ENCODE measurements at places on chromosomes 3 and 15.

DNA sequence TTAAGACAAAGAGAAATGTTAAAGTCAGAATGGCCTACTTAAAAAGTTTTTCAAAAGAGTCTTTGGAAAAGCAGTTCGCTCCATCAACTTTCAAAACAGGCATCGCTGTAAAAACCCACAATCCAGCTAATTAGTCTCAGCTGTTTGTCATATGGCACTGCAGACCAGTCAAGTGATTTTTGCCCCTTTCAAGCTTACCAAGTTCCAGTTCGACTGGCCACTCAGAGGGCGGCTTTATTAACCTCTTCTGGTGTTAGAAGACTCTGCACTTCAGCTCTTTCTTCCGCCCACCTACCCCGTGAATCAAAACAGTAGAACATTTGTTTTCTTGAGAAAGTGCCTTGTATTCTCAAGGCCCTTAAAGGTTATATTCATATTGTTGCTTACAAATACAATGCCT is 19.3 kb downstream of the RAB27A start:
- no peak for DNase-seq

- DNase-seq = no peak
These were observed 329.7 kb downstream of the RORA start for GRCh38 chr15:60899322-60899966.

- no peak for DNase-seq
These were observed 161.3 kb downstream of the ABHD5 start for GRCh38 chr3:43852066-43852465.

DNA sequence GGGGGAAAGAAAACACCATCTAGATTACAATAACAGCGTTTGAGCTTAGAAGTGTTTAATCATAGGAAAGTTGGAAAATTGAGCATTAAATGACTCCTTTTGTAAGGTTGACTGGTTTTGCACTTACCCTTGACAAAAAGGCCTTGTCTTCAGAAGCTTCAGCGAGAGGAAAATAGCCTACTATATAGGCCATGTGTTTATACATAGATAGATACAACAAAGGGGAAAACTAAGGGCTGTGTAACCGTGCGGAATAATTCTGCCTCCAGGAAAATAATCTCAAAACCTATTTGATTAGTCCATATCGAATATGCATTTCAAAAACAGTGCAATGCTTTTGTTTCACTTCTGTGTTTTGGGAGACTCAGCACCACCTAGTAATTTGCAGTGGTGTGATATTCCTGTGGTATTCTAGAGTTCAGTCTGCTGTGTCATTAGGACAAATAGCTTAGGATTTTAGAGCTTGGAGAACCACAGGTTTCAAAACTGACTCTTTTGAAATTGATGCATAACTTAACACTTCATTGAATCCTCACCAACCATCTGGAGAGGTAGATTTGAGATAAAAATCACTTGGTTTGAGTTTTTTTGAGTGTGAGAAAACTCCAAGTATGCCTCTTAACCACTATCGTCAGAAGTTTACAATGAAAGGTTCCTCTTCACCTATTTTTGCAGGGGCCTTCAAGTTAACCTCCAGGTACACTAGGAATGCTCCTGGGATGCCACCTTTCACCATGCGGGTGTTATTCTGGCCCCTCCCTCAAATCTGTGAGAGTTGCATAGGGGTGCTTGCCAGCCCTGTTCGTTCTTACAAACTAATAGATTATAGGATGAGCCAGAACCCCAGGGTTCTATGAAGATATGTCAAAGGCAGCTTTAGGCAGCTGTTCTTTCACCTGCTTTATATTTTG is 1.9 kb downstream of the ARHGAP31 start:
- no peak for DNase-seq

GRCh38 chr15:77031376-77032050 is 36.6 kb downstream of the PSTPIP1 start:
- DNase-seq = peak; percentile 26

DNA sequence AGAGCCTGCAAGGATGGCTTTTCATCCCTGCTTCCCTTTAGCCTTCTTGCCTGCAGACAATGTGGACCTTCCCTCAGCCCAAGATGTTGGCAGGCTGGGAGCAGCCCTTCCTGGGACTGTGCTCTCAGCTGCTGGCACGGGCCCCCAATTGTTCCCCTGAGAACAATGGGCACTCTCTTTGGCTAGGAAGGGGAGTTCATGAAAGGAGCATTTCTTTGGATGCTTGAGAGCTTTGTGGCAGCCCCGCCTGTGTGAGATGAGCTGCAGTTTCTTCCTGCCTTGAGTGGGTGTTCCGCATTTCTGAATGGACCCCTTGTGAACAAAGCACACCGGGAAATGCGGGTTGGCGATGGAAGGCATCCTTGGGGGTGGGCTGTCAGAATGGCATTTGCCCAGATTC is 35.0 kb upstream of the BSN start:
- no peak for DNase-seq

GRCh38 chr3:140447136-140447535 is 230.7 kb upstream of the TRIM42 start:
- no peak for DNase-seq

GRCh38 chr15:71220828-71221227 is 105.6 kb downstream of the THSD4 start:
- DNase-seq = no peak

- DNase-seq = no peak
These were observed 85.9 kb downstream of the AGBL1 start for GRCh38 chr15:86165265-86166211.

- DNase-seq = no peak
These were observed 54.6 kb downstream of the TRANK1 start for GRCh38 chr3:36890261-36890660.

DNA sequence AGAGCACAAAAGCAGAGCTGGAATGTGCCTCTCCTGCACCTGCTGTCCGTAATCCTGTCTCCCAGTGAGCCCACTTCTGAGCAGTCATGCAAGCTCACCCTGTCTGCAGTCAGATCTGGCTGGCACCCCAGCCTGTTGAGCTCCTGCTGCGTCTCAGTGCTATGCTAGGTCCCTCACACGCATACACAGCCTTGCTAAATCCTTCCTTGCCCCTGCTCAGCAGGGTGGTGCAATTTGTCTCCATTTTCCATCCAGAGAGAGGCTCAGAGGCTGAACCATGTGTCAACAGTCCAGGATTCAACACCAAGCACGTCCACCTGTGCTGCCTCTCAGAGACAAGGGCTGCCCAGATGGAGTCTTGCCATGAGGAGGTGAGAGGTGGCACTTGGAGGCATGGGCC is 11.0 kb downstream of the POMGNT2 start:
- DNase-seq = no peak

- DNase-seq = no peak
These were observed 922.4 kb downstream of the DIPK2A start for GRCh38 chr3:144893980-144894379.

DNA sequence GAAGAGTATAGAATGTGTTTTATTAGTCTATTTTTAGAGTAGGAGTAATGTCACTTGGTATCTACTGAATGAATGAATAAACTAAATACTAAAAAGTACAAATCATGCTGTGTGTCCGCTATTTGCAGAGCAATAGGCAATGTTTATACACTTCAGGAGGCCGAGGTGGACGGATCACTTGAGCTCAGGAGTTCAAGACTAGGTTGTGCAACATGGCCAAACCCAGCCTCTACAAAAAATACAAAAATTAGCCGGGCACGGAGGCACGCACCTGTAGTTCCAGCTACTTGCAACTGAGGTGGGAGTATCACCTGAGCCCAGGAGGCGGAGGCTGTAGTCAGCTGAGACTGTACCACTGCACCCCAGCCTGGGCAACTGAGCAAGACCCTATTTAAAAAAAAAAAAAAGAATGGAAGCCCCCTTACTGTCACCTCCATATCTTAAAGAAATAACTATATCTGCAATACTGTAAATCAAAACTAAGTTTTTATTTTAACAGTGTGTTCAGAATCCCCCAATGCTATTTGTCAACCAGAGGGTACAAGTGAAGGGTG is 98.4 kb downstream of the DHX30 start:
- no peak for DNase-seq

DNA sequence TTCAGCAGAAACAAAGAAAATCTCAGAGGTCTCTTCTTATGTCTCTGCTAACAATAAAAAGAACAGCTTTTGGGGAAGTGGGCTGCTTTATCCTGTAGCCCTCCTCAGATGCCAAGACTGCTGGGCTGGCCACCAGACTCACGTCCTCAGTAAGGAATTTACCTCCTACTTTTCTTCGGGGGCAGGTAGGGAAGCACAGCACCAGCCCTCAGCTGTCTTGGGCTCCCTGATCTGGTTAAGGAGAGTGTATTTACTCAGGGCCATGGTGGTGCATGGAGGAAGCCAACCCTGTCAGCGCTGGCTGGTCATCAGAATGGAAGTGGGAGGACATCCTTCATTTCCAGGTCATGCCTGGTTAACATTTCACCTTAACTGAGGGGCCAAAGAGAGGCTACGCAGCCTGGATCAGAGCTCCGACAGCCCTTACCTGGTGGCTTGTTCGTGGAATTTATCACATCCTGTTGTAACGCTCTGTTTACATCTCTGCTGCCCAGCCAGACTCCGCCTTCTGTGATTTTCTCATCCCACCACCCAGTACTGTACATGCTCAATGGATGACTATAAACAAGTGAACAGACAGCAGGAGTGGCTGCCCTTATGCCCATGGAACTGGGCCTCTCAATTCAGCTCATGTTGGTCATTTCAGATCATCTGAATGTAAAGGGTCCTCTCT is 108.3 kb downstream of the IGF2BP2 start:
- DNase-seq = no peak

- DNase-seq = no peak
These were observed 64.5 kb downstream of the CERS3 start for GRCh38 chr15:100464256-100464655.

- no peak for DNase-seq
These were observed 68.1 kb downstream of the DNAJB8 start for GRCh38 chr3:128398586-128398985.

GRCh38 chr3:125151916-125152315 is 60.6 kb downstream of the SLC12A8 start:
- DNase-seq = no peak

DNA sequence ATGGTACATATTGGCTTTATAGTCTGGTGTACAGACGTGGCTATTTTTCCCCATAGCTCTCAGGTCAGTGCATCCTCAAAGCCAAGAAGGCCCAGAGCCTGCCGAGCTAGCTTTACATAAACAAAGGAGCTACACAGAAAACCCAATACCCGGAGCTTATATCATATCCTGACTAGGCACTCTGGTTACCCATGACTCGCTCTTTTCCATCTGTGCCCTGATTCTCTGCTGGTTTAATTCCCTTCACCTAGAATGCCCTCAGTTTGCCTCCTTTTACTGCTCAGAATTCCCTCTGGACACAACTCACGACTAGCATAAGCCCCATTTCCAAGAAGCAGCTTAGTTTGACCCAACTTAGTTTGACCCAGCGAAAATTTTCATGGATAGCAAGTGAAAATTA is 110.8 kb downstream of the TIGIT start:
- DNase-seq = no peak

GRCh38 chr15:93454788-93455187 is 365.8 kb upstream of the RGMA start:
- no peak for DNase-seq

- no peak for DNase-seq
These were observed 9.1 kb upstream of the TICRR start for GRCh38 chr15:89566181-89566580.

- DNase-seq = no peak
These were observed 82.8 kb downstream of the SLCO3A1 start for GRCh38 chr15:91936182-91936775.

DNA sequence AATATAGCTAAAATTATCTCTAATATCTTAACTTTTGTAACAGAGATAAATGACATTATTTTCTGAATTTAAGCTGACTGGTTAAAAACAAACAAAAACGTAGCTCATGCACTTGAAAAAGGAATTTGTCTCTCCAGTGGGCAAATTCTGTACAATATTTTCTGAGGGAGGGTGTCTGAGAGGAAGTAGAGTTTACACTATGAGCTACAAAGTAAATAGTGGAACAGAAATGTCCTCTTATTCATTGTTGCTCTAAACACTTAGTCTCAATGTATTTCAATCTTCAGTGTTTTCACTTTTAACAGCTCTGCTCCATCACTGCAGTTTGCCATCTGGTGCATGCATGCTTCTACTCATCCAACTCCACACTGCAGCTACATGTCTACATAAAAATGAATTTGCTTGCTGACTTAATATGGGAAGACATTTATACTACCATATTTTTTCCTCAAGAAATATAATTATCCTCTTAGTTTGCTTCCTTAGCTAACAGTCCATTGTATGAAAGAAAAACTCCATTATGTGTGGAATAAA is 817.4 kb upstream of the LMCD1 start:
- no peak for DNase-seq

GRCh38 chr15:23387621-23388190 is 33.2 kb downstream of the GOLGA8S start:
- no peak for DNase-seq

DNA sequence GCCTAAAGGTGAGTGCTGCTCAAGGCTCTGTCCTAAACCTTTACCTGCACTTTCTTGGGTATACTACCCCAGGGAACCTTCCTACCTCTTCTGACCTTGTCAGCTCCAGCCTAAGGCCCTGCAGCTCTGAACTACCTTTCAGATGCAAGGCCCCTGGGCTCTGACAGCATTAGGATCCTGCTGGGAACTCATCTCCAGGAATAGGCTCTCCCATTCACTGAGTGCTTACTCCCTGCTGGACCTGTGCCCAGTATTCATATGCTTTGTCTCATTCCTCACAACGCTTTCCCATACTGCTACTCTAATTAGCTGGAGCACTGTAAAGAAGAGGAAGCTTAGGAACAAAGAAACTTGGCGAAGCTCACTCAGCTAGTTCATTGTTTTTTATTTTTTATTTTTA is 53.8 kb upstream of the RAB6B start:
- DNase-seq = no peak

GRCh38 chr3:1037631-1038030 is 55.2 kb upstream of the CNTN6 start:
- DNase-seq = no peak

GRCh38 chr3:122184591-122184929 is 1.1 kb downstream of the CASR start:
- DNase-seq = no peak

- no peak for DNase-seq
These were observed 55.4 kb downstream of the NIPA2 start for GRCh38 chr15:22893881-22894280.

DNA sequence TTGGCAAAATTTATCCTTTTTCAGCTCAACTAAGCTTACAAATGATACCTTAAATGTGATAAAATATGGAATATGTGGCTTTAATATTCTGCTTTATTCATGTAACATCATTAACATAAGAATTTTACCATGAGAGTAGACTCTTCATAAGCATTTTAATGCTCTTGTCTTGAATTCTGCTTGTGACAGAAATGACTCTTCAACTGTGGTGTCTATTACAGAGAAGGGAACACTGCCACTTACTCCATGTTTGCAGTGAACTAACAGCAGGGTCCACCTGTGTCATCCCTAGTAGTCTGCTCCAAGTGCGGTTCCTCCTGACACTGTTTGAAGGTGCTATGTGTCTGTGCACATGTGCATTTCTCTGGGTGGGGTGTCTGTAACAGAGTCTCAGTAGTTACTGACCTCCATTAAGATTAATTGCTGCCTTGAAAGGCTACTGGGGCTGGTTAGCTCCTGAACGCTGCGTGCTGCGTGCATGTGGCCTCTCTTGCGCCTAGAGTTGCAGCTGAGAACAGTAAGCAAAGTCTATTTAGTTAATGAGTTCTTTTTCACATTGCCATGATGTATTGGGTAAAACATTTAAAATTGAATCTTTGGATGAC is 8.3 kb downstream of the LSM3 start:
- DNase-seq = no peak
